Panc1 (cell line): ENCODE measurements at places on chromosomes 7 and 10. TPM values are rescaled to one million over a fixed set of nuclear protein-coding genes. Genes with fewer than 3 reads are reported as not detected.

HNRNPA2B1 gene
- total RNA-seq, result 819 TPM

AKR1E2 gene
- total RNA-seq, result 4.7 TPM

SLC18A3 gene
- not detected for total RNA-seq

BICC1 gene
- 0.67 TPM for total RNA-seq

GARIN1A gene
- 1.2 TPM for total RNA-seq

ZC3HAV1L gene
- 27.3 TPM for total RNA-seq

SFXN4 gene
- 67.0 TPM for total RNA-seq

ASB10 gene
- total RNA-seq, result not detected

SSC4D gene
- total RNA-seq, result 1.6 TPM

NPS gene
- not detected for total RNA-seq

GRCh38 chr7:82091126-82091684 lies 321.4 kb upstream of the HGF start:
- no peak for DNase-seq

- DNase-seq, result no peak
Observed at GRCh38 chr7:158386355-158386618, 201.3 kb downstream of the PTPRN2 start.

DNA sequence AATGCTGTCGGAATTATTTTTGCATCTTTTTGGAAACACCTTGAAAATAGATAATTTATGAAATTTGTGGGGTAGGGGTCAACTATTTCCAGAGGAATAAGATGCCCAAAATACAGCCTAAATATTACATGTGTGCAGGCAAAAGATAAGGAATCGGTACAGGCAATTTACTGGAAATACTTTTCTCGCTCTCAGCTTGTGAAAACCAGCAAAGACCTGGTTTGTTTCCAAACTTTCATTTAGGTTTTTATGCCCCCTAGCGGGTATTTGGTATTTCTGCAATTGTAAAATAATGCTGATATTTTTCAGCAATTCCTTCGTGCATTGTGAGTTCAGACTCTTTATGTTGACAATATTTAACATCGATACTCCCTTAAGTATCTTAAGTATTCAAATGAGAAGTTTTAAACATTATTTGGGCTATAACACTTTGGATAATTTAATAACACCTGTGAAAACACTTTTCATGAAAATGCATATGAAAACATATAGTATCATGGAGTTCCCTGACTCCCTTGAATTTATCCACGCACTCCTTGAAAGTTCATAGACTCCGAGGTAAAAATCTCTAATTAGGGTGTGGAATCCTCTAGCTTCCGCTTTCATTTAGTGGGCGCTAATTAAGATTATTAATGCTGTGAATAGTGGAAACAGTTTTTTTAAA lies 132.4 kb downstream of the TSPAN12 start:
- DNase-seq, result no peak

DNA sequence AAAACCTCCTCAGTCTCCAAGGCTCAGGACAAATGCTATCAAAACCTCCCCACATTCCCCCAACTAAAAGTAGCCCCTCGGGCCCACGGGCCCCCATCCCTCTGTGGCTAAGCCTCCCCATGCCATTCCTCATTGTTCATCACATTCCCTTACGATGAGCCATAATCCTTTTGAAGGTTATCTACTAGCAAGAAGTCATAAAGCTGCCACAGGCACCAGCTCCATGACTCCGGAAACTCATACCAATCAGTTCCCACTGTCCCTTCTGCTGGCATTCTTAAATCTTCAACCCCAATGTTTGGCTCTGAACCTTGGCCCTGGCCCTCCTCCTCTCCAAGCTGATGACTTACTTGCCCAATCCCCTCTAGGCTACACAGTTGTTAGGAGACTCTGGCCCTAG lies 19.4 kb upstream of the TM9SF3 start:
- no peak for DNase-seq

- DNase-seq, result no peak
Observed at GRCh38 chr7:134468054-134468453, 9.2 kb upstream of the AKR1B1 start.

GRCh38 chr10:97977673-97978072 lies 52.7 kb downstream of the CRTAC1 start:
- no peak for DNase-seq

GRCh38 chr7:16978358-16979244 lies 96.8 kb upstream of the AGR3 start:
- peak; percentile 64 for DNase-seq

DNA sequence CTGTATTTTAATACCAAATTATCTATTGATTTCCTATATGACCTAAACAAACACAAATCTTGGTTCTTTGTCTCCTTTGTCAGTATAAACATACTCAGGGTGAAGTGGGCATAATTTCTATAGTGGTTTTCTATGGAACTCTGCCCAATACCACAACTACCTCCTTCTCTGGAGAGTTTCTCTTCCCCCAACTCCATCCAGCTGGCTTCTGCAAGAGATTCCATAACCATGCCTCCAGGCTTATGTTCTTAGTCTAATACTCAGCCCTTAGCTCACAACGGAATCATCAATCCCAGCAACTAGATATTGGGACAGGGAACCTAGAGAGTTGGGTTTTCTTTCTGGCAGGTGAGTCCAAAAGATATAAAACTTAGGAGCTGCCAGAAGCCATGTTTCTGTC lies 127.3 kb downstream of the TRIL start:
- no peak for DNase-seq

GRCh38 chr10:108039821-108040584 lies 875.5 kb upstream of the SORCS1 start:
- DNase-seq, result no peak

DNA sequence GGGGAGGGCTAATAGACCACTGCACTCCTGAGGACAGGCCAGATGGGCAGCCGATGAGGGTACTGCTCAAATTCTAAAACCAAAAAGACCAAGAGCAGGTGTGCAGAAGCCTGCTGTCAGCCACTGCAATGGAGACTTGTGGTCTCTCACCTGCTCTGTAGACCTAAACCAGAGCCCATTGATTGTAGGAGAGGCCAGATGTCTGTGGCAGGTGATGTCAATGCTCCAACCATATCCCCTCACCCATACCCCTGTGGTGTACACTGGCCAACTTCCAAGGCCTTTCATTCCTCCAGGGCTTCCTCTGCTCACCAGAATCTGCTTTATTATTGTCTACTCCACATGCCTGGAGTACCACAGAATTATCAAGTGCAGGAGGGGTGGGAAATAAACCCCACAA lies 116.9 kb upstream of the CHST15 start:
- DNase-seq, result no peak

GRCh38 chr7:80896906-80897598 lies 21.8 kb downstream of the SEMA3C start:
- DNase-seq, result no peak

GRCh38 chr7:114988026-114988425 lies 66.1 kb downstream of the MDFIC start:
- no peak for DNase-seq

- DNase-seq, result no peak
Observed at GRCh38 chr7:25881317-25882037, 270.5 kb upstream of the NFE2L3 start.

- no peak for DNase-seq
Observed at GRCh38 chr7:137790828-137791227, 55.9 kb downstream of the DGKI start.

DNA sequence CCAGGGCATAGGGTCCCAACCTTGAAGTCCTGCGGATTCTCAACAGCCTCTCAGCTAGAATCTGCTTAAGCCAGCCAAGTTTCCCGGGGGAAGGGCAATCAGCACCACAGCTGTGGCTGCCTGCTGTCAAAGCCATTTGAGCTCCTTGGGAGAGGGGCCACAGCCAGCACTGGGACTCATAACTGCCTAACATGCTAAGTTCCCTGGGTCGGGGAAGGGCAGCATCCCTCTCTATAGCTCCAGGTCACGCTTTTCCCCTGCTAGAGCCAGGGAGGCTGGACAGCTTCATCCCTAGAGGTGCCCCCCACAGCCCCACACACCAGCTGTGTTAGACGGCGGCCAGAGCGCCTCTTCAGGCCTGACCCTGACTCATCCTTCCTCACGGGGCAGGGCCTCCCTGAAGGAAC lies 49.6 kb upstream of the PDE1C start:
- no peak for DNase-seq

- no peak for DNase-seq
Observed at GRCh38 chr7:92612501-92612900, 22.3 kb upstream of the FAM133B start.
